ENCODE measurements at places on chromosomes 1 and 21.
A peak's percentile ranks its signal among the peaks of the same experiment; 100 is the strongest.

- no peak for DNase-seq
Observed at GRCh38 chr1:244761279-244761678, 74.2 kb upstream of the COX20 start.

DNA sequence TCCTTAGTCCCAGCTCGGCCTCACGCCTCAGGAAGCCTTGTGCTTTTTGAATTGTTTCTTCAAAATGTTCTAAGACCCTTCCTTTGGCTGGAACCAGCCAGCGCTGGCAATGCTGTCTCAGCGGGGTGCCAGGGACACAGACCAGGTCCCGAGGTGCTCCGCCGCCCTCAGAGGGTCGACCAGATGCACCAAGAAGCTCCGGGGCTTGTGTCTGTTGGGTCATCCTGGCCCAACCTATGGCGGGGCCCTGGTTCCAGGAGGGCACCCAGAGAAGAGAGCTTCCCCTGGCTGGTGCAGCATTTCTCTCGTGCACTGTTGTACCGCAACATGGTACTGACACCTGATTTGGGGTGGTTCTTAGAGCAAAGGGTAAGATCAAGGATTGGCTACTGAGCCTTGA lies 40.1 kb upstream of the BECN2 start:
- no peak for DNase-seq

- no peak for DNase-seq
Observed at GRCh38 chr1:171753685-171754352, 12.0 kb upstream of the VAMP4 start.

GRCh38 chr1:230138561-230139239 lies 71.7 kb downstream of the GALNT2 start:
- DNase-seq = no peak

- no peak for DNase-seq
Observed at GRCh38 chr1:10830961-10831668, 34.7 kb upstream of the CASZ1 start.

DNA sequence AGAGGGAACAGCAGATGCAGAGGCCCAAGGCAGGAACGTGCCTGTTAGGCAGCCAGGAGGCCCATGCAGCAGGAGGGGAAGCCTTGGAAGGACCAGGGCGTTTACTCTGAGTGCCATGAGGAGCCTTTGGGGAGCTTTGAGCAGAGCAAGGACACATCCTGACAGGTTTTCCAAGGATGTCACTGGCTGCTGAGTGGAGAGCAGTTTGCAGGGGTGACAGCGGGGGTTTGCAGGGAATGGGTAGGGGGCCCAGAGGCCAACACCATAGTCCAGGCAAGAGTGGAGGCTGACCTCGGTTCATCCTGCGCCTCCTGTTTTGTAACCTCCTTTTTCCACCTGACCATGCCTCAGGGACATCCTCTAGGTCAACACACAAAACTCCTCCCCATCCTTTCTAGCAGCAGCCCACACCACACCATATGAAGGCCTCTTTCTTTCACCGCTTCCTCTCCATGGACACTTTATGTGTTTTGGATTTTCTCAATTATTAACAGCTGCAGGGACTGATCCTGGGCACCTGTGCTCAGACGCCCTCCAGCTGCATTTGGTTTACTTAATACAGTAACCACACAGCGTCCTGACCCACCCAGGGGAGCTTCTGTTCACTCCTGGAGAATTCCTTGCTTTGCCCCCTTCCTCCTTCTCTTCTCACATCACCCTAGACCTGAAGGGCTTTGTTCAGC lies 528.5 kb downstream of the MATN1 start:
- no peak for DNase-seq

DNA sequence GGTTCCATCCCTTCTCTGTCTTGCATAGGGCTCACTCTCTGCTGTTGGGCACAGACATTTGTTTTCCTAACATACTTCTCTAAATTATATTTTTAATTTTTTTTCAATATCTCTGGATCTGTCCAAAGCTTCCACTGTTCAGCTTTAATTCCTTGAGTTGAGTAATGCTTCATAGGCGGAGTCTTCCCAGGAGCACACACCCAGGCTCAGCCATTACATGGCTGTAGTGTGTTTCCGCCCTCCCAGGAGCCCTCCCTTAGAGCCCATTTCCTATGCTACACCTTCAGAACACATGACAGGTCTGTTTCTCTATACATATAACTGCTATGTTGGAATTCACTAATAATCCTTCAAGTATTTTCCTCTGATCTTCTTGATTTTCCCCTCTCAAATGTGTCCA lies 297.4 kb downstream of the PBX1 start:
- no peak for DNase-seq

DNA sequence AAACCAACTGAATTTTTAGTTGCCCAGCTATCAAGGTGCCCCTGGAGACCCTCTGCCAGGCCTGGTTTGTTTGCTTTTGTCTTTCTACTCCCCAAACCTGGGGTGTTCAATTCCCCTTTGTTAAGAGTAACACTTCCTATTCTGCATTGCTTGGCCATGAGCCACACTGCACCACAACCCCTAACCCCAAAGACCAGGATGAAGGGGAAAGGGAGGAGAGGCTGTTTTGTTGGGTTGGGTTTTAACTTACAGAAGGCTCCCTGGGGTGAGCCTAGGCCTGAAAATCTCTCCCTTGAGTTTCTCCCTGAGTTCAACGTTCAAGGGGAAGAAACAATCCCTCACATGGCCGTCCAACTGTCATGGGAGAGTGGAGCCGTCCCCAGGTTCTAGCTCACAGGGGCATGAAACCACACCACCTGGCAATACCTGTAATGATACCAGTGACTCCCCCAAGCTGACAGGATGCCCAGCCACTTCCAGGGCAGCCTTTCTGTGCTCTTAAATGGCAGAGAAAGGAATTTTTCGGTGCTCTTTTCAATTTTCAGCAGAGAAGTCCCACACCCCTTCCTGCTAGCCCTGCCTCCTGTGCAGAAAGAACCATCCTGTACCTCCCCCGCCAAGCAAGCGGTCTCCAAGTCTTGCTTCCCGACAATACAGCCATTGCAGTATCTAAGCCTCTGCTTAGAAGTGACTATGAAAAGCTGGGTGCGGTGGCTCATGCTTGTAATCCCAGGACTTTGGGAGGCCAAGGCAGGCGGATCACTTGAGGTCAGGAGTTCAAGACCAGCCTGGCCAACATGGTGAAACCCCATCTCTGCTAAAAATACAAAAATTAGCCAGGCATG lies 14.9 kb downstream of the SLC45A3 start:
- DNase-seq = peak; percentile 70

GRCh38 chr1:119336848-119337247 lies 31.7 kb upstream of the HAO2 start:
- DNase-seq = no peak

DNA sequence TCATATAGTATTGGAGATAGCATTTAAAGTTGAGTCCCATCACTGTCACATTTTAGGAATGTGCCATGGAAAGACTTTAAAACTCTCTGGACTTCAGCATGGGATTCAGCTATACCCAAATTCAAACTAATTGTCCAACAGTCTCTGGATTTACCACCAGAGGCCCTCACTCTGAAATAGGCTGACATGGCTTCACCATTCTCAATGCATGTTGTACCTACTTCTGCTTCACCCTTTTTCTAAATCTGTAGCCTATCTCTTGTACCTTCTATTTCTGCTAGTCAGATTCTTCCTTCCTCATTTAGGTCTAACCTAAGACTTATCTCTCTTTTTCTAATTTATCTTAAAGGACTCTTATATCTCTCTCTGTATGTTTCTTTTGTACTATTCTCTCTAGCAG lies 512.7 kb upstream of the ZRANB2 start:
- DNase-seq = no peak

DNA sequence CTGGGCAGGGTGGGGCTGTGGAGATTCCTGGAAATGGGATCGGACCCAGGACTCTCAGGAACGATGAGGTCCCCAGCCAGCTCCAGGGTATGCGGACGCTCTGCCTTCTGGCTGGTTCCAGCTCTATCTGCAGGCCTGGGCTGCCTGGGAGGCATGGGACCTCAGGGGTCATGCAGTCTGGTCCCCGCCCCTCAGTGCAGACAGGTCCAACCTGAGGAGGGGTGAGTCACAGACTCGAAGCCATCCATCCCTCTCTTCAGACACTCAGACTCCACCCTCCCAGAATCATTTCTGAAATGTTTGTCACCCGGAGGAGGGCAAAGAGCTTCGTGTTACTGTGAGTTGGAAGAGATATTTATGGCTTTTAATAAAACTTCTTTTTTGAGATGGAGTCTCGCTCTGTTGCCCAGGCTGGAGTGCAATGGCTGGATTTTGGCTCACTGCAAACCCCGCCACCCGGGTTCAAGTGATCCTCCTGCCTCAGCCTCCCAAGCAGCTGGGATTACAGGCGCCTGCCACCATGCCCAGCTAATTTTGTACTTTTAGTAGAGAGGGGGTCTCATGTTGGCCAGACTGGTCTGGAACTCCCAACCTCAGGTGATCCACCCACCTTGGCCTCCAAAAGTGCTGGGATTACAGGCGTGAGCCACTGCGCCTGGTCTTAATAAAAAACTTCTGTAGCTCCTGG lies 5.9 kb upstream of the MYOM3 start:
- DNase-seq = no peak

DNA sequence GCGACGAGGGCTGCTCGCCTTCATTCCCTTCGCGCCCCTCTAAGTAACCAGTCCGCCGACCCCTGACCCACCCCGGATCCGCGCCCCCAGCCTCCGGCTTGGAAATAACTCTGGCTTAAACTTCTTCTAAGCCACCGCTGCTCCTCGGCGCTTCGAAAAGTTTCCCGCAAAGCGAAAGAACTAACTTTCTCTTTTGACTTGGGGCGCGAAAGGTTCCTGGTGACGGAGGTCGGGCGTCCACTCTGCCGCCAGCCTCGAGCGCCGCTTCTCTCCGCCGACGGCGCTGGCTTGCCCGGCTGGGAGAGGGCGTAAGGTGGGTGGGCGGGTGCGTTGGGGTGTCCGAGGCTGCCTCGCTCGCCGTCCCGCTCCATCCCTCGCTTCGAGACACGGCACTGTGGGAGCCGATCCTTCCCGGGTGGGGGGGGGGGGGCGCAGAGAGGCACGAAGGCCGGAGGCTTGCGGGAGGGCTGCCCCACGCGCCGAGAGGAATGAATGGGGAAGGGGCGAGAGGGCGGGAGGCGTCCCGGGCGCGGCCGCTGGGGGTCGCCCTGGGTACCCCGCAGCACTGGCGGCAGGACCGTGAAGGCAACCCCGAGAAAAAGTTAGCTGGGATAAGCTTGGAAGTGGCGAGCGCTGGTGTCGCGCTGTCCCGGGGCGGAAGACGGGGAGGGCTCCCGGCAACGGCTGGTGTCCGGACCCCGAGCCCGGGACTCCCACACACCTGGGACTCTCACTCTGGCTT lies 569 bp downstream of the ATF3 start:
- peak; percentile 39 for DNase-seq

GRCh38 chr1:44646261-44647110 lies 27.8 kb downstream of the TMEM53 start:
- DNase-seq = no peak

DNA sequence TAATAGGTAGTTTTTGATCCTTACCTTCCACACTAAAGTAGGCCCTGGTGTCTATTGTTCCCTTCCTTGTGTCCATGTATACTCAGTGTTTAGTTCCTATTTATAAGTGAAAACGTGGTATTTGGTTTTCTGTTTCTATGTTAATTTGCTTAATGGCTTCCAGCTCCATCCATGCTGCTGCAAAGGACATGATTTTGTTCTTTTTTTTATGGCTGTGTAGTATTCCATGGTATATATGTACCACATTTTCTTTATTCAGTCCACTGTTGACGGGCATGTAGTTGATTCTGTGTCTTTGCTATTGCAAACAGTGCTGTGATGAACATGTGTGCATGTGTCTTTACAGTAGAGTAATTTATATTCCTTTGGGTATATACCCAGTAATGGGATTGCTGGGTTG lies 20.8 kb downstream of the PRCC start:
- no peak for DNase-seq

- no peak for DNase-seq
Observed at GRCh38 chr1:149849947-149850360, 49.4 kb upstream of the BOLA1 start.

GRCh38 chr1:230098723-230099122 lies 31.7 kb downstream of the GALNT2 start:
- DNase-seq = no peak

- DNase-seq = no peak
Observed at GRCh38 chr1:112686417-112686816, 12.0 kb downstream of the MOV10 start.

DNA sequence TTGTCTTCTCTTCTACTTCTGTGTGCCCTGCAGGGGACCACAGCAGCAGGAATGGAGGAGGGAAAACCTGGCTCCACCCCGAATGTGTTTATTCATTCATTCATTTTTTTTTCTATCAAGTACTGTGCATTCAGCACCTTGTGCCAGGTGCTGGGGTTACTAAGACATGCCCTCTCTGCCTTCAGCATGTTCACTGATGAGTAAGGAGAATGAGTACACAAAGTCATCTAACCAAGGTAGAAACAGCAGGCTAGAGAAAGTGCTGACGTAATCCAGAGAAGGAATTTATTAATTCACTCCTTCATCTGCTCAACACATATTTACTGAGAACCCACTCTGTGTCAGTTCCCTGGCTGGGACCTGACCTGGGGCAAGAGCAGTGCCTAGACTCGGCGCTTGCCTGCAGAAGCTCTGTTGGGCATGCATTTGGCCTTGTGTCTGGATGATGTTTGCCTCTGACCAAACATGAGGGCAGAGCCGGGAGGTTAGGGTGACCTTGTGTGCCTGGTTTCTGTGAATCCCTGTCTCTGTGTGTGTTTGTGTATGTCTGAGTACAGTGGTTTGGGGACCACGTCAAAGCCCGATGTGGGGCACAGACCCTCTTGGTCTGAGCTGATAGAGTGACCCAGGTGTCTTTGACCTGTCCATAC lies 3.3 kb upstream of the MYOG start:
- no peak for DNase-seq

DNA sequence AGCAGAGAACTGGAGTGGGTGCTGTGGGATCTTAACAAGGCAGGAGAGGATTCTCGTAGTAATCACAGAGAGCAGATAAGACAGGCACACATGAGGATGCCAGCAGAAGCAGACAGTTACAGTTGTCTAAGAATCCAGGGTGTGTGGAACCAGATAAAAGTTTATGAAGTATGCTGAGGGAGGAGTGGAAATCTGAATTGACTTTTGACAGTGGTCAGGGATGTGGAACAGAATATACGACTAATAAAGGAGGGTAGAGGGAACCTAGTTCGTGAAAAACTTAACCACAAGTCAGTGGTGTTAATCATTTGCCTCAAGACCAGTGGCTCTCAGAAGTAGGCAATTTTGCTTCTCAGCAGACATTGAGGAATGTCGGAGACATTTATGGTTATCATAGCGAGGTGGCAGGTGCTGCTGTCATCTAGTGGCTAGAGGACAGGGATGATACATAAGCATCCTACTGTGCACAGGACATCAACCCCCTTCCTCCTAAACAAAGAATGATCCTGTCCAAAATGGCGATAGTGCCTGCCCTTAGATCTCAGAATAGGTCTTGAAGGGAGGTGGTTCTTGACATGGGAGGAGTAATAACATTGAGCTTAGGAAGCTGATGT lies 3.0 kb downstream of the LRRC8D start:
- DNase-seq = no peak

- no peak for DNase-seq
Observed at GRCh38 chr1:32247452-32247851, 430 bp downstream of the FAM167B start.
